MV-4-11 (cell line): ENCODE measurements at places on chromosomes 1 and 21.

- peak; percentile 74 for DNase-seq
Measured at GRCh38 chr1:244273845-244274619, 177.7 kb downstream of the ADSS2 start.

DNA sequence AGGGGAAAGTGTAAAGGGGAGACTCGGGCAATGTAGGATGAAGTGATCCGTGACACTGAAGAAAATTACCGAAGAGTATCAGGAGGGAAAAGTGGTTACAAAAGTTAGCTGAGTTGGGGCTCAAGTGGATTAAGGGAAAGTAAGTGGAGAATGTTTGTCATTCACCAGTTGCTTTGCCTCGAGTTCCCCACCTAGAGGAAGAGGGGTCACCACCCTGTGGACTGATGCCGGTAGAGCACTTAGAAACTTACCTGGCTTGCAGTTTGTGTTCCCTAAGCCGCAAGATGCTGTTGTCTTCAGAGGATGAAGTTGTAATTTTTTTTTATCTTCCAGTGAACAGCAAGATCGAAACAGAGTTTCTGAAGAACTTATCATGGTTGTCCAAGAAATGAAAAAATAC lies 1.0 kb downstream of the PER3 start:
- DNase-seq: no peak

DNA sequence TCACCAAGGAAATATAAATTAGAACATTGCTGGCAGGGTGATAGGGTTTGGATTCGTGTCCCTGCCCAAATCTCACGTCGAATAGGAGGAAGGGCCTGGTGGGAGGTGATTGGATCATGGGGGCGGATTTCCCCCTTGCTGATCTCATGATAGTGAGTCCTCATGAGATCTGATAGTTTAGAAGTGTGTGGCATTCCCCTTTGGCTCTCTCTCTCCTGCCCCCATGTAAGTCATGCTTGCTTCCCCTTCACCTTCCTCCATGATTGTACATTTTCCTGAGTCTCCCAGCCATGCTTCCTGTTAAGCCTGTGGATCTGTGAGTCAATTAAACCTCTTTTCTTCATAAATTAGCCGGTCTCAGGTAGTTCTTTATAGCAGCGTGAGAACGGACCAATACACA lies 60.6 kb downstream of the VPS26C start:
- no peak for DNase-seq

GRCh38 chr1:31639543-31639942 lies 5.1 kb downstream of the PEF1 start:
- peak; percentile 68 for DNase-seq

- no peak for DNase-seq
Measured at GRCh38 chr1:8389958-8390535, 72.1 kb downstream of the SLC45A1 start.

GRCh38 chr21:35096959-35097358 lies 47.9 kb upstream of the RUNX1 start:
- DNase-seq: peak; percentile 63

GRCh38 chr1:5839161-5839880 lies 152.9 kb downstream of the NPHP4 start:
- DNase-seq: no peak

- no peak for DNase-seq
Measured at GRCh38 chr1:229209816-229210215, 61.1 kb upstream of the RAB4A start.

DNA sequence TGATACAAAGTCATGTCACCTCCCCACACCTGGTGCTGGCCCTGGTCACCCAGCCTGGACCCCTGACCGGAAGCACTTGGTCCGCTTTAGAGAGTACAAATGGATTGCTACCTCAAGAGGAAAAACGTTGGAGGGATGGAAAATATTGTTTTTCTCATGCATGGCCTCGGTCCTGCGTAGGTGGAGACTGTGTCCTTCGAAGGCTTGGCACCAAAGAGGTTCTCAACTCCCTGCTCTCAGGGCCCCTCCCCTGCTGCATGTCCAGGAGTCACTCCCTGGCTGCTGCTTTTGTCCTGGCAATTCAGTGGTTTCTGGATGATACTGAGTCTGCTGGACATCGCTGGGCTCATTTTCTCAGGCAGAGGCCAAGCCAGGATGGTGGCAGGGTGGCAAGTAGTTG lies 529.8 kb downstream of the KIF26B start:
- DNase-seq: no peak

GRCh38 chr1:54558434-54559030 lies 10.5 kb downstream of the ACOT11 start:
- DNase-seq: no peak

- no peak for DNase-seq
Measured at GRCh38 chr1:82279241-82279640, 478.5 kb downstream of the ADGRL2 start.

GRCh38 chr1:204621396-204621795 lies 64.1 kb downstream of the LRRN2 start:
- DNase-seq: no peak

DNA sequence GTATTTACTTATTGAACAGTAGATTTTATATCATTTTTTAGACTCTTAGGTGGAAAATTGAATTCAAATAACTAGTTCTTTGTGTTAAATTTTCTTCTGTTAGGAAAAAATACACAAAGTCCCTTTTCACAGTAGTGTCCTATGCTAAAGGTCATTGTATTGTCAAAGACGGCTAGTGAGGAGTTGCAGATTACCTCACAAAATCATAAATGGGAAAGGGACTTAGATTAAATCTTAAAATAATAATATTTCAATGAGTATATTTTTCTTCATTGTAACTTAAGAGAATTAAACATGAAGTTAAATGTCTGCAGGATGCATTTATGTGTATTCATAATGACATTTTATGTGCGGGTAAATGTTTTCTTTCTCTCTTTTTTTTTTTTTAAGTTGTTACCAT lies 32.7 kb downstream of the LYPLAL1 start:
- DNase-seq: no peak

- DNase-seq: peak; percentile 99
Measured at GRCh38 chr1:229027622-229028182, 243.2 kb upstream of the RAB4A start.

DNA sequence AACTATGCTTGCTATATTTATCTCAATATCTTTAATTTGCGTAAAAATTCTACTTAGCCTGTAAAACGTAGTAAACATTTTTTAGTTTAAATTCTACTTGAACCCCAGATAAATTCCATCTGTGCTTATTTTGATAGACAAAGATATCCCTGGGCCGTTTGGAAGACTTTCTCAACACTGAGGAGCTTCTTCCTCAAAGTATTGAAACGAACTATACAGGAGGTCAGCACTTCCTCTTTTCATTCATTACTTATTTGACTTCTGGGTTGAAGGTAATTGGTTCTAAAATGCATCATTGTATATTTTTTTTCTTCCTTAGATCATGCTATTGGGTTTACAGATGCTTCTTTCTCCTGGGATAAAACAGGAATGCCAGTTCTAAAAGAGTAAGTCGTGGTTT lies 74.7 kb downstream of the HSPA13 start:
- DNase-seq: peak; percentile 88

DNA sequence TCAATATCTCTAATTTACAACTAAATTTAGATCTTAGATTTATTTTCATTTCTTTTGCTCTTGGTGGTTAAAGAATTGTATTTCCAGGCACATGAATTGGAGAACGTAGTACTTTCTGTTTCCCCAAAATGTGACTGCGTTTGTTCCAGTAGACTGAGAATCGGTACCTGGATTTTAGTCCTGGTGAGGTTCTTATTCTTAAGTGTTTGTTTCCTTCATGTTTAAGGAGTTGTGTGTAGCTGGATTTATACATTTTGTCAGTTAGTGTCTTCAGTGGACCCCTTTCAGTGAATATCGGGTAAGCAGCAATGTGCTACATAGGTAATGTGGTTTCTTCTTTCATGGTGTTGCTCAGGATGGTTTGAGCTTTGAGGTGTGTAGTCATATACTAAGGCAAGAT lies 6.8 kb downstream of the MIER1 start:
- no peak for DNase-seq

DNA sequence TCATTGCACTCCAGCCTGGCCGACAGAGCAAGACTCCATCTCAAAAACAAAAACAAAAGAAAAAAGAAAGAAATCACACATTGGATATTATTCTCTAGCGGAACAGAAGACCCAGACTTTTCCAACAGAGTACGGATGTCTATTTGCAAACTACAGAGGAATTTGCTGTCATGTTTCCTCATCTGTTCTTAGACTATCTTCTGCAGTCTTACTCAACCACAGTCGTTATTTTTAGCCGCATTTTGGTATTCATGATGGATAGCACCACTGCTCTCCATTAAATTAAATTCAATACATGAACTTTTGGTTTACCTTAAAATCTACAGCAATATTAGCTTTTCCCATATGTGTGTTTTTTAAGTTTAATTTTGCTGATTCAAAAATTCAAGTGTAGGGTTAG lies 14.2 kb upstream of the HEATR1 start:
- peak; percentile 5 for DNase-seq

DNA sequence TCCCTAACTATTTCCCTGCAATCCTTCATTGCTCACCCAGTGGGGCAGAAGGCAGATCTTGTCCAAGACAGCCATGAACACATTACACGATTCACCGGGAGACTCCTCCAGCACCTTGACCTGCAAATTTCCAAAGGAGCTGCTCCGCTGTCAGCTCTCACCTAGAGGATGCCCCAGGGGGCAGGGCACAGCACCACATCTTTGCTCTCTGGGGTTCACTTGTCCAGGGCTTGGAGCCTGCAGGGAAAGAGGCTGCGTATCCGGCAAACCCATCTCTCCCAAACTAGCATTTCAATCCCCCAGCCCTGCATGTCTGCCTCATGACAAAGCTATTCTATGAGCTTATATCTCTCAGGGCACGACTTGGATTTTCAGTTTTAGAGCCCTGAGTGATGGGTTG lies 35.1 kb upstream of the OLIG2 start:
- DNase-seq: no peak

DNA sequence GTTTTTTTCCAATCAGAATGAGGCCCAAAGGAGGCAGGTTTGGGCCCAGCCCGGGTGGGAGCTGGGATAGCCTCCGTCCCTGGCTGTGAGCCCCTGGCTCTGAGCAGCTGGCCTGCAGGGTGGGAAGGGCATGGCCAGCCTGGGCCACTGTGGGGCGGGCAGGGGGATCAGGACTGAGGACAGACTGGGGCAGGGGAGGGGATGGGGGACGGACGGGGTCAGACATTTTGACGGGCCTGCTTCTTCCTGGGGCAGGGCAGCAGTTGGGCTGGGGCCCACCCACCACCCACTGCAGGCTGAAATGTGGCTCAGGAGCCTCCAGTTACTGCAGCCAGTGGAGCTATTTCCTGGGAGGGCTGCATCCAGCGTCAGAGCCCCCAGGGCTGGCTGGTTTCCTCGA lies 2.5 kb upstream of the SLC6A9 start:
- no peak for DNase-seq

DNA sequence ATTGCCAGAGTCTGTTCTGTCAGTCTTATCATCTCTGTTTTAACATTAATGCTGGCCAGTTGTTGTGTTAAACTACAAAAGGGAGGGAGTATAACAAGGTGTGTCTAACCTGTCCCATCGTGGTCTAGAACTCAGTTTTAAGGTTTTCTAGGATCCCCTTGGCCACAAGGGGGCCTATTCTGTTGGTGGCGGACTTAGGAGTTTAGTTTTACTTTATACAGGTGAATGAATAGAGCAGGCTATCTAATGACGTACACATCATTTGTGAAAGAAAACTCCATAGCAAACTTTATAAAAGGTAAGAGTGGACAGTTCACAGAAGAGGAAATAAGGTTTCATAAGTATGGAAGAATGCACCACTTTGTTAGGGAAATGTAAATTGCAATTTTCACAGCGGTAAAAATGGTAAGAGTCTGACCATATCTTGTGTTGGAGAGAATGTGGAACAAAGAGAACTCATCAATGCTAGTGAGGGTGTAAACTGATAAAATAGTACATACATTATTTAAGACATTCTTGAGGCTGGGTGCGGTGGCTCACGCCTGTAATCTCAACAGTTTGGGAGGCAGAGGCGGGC lies 2.5 kb upstream of the ATF6 start:
- DNase-seq: no peak

DNA sequence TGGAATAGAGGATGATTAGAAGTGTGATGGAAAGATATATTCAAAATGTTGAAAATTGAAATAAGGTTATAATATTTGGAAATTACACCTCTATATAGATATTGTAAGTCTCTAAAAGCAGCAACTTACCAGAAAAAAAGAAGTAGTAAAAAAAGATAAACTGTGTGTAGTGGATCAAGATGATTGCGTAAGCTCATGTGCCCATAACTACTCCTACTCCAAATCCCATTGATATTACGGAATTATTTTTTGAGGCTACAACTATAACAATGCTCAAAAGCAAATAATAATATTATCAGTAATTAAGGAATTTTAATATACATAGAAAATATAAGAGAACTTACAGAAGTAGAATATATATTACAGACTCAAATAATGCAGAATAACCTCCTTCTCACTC lies 33.6 kb downstream of the CATSPERE start:
- DNase-seq: no peak

DNA sequence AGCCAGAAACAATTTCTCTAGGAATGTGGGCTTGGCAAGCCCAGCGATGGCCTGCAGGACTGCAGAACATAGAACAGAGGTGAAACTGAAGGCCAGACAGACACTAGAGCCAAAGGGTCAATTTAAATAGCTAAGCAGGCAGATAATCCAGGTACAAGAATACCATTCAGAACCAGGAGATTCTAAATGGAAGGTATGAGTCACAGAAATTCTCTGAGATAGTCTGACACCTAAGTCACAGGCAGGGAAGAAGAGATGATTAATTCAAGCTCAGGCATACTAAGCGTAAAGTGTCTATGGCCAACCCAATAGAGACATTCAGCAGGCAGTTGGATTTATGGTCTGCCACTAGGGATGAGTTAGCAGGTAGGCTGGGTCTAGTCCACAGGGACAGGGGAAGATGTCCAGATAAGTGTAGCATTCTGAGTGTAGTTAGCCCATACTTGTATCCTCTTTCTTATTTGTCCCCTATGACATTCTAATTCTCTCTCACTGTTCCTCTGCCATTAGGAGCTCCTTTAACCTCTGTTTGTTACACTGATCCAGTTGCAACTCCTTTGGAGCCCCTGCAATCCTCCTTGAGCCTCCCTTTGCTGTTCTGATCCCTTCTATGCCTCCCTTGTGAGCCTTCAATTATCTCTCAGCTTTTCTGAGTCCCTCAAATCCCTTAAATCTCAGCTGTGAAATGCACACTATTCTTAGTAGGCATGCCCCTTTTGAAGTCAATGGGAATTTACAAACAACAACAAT lies 383.8 kb downstream of the LMO4 start:
- no peak for DNase-seq

- peak; percentile 54 for DNase-seq
Measured at GRCh38 chr1:239858057-239858456, 233.6 kb upstream of the FMN2 start.

- DNase-seq: no peak
Measured at GRCh38 chr1:51344602-51345299, 14.4 kb upstream of the TTC39A start.
